ENCODE measurements at places on chromosomes 6 and 20.

DNA sequence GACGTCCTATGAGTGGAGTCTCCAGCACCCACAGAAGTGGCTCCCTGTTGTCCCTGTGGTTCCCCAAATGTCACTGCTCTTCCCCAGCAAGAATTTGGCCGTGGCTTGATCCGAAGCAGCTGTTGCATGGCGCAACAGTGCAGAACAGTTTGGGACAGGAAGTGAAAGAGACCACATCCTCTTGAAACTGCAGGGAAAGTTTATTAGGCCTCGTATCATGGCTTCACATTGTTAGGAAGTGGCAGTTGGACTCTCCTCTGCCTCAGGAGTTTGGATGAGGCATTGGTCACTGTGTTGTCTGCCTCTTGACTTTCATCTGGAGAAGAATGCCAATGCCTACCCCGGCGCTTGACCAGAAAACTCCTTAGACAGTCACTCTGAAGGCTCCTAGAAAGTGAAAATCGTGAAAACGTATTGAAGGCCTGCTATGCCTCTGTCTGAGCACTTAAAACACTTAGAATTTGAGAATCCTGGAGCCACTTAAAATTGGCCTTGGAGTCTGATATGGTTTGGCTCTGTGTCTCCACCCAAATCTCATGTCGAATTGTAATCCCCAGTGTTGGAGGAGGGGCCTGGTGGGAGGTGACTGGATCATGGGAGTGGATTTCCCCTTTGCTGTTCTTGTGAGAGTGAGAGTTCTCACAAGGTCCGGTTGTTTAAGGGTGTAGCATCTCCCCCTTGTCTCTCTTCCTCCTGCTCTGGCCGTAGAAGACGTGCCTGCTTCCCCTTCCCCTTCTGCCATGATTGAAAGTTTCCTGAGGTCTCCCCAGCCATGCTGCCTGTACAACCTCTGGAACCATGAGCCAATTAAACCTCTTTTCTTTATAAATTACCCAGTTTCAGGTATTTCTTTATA is 334.9 kb upstream of the JARID2 start:
- H3K27ac ChIP-seq: peak overlapping the region; percentile 88
- peaks cover 8% of the 10 kb centered on the region for H3K36me3 ChIP-seq
- H3K4me1 ChIP-seq: peaks cover 24% of the 10 kb centered on the region
- DNase-seq: peak; percentile 17
- H3K27me3 ChIP-seq: no peaks in the 10 kb centered on the region

DNA sequence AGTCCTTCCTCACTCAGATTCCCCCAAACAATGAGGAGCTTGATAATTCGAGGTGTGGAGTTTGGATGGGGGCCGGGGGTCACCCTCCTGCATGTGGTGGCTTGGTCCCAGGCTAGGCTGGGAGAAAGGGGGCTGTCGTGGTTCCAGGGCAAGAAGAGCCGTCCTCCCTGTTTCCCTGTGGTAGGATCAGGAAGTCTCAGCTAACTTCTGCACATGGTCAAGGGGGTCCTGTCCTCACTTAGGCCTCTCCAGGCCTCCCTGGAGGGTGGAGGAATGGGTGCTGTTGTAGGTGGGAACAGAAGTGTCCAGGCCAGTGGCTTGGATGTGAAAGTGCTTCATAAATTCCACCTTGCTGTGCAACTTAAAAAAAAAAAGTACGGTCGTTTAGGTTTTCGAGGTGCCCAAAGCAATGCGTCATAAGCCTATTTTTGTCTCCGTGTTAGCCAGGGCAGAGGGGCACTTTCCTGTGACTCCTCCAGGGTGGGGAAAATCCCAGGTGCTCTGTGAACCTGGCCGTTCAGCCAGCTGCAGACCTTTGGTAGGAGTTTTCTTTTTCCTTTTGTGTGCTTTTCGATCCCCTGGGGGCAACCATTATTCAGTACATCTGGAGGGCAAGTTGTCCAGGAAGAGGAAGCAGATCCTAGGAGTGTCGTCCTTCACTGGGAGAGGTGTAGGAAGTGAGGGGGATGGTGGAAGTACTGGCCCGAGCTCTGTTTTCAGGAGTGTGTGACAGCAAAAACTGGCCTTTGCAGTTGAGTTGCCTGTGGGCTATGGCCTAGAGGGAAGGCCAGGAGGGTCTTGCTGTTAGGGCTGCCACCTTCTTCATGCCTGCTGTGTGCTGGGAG is 9.6 kb downstream of the IGF2R start:
- peaks cover 97% of the 10 kb centered on the region for H3K4me1 ChIP-seq
- H3K27ac ChIP-seq: peak overlapping the region; percentile 95
- no peaks in the 10 kb centered on the region for H3K27me3 ChIP-seq

DNA sequence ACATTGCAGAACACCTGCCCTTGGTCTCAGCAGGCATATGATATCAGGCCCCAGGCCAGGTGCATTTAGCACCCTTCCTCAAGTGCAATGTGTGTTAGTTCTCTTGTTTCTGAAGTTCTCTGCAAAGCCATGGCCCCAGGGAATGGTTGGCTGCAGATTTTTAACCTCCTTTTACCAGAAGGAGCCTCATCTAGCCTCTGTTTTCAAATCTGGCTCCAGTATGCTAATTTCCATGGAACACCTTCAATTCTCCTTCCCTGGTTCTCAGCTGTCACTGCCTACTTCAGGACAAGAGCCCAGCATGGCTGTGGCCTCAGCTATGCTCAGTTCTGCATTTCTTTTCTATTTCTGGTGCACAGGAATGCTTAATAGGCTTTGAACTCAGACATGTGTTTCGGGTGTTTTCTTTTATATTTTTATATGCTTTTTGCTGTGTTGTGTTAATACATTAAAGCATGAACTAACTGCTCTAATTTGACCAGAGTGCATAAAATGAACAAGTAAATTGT is 51.6 kb upstream of the OGFRL1 start:
- H3K27ac ChIP-seq: no peak overlapping the region

DNA sequence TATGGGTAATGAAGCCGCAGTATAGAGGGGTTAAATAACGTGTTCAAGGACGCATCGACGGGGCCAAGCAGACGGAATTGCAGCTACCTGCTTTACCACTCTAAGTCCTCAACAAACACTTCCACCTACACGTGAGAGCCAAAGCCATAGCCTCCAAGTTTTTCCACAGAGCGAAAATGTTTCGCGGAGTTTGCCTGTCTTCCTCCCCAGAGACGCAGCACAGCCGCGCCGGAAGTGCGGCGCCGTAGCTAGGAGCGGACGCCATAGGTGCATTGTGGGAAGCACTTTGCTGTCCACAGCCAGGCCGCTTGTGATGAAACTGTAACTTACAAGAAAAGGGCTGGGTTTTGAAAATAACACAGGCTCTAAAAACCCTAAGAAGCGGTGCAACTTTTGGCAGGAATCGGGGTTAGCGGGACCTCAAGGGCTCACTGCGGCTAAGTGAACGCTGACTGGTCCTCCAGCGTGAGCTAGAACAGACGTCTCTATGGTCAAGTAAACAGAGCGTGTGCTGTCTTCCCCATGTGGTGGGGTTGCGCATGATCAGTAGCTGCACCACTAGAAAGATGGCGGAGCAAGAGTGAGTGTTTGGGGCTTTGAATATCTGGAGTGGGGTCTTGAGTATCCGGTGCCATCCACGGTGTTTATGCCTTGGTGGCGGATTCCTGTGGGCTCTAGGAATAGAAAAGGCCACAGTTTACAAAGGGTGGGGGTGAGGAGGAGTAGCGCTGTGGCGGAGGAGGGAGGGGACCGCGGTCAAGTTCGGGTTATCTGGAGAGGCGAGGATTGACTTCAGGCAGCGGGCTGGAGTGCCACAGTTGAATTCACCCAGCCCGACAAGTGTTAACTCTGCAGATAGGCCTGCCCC is at the start of gene RPL7L1:
TSS of gene RPL7L1 (plus strand) at position 245 of the 868 bp plus-strand sequence. CDS start at position 540, 295 bp downstream.
- H3K4me1 ChIP-seq: peaks cover 19% of the 10 kb centered on the region
- peak within 1 kb of the TSS; percentile 100 for H3K27ac ChIP-seq
- DNase-seq: peak; percentile 82
- H3K36me3 ChIP-seq: peaks cover 28% of the 10 kb centered on the region
- H3K27me3 ChIP-seq: no peaks in the 10 kb centered on the region

GRCh38 chr6:34528996-34529664 is 27.0 kb downstream of the SPDEF start:
- peaks cover 1% of the 10 kb centered on the region for H3K4me1 ChIP-seq
- H3K4me3 ChIP-seq: no peak overlapping the region
- H3K27me3 ChIP-seq: no peaks in the 10 kb centered on the region
- H3K36me3 ChIP-seq: no peaks in the 10 kb centered on the region
- DNase-seq: no peak

DNA sequence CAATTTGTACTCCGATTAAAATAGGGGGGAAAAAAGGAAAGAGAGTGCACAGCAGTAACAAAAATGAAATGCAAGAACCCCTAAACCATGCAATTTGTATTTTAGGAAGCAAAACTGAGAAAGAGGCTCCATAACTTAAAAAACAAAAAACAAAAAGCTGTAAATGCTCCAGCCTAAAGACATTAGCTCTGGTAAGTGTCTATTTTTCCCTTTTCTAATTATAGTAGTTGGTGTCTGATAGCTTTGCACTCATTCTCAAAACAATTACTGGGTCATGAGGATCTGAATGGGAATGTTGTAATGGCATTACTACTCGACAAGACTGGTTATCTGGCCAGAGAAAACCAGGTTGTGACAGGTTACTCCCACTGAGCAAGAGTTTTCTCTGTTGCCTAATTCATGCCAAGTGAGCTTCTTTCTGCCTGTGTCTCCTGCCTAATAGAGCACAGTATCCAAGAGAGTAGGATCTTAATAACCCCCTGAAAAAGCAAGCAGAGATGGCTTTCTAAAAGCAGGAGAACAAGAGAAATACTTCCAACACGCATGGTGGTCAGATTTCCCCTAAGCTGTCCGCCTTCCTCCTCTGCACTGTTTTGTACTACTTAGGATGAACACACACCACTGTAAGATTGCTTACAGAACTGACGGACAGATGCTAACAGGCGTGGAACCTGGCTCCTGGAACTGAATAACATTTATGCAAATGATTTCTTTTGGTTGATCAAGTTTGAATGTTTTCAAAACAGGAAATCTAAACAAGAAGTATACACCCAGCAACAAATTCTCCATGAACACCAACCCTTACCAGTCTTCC is 86.4 kb downstream of the FKBP5 start:
- peak overlapping the region; percentile 54 for H3K4me3 ChIP-seq
- H3K27me3 ChIP-seq: no peaks in the 10 kb centered on the region
- H3K4me1 ChIP-seq: peaks cover 61% of the 10 kb centered on the region
- H3K36me3 ChIP-seq: peaks cover 42% of the 10 kb centered on the region

DNA sequence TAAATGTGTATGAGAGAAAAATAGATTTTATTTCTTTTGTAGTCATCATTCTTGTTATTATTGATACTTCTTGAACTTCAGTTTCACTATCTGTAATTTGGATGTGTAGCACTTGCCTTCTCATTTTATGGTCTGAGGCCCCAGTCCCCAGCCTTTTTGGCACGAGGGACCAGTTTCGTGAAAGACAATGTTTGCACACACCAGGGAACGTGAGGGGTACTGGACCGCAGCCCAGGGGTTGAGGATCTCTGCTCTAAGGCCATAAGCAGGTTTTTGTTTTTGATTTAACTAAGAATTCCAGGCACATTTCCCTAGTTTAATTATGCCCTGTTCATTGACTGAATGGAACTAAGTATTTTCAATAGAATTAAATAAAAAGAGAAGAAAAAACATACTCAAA is 261.5 kb downstream of the BMP2 start:
- DNase-seq: no peak
- H3K27ac ChIP-seq: no peak overlapping the region
- H3K4me1 ChIP-seq: no peaks in the 10 kb centered on the region
- H3K4me3 ChIP-seq: no peak overlapping the region
- H3K36me3 ChIP-seq: no peaks in the 10 kb centered on the region

DNA sequence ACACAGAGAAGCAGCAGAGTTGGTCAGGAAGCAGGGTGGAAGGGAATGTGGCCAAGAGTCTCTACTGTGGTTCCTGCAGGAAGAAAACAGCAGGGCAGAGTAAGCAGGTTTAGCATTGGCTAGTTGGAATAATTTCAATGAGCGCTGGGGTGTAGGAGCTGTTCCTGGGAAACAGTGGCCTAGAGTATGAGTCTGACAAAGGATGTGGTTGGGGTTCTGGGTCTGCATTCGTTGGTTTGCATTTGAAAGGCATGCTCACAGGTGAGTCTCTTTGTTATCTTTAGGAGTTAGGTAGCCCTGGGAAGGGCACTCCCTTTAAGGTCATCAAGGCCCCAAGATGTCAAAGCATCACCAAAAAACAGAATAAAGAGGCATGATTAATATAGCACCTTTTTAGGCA is 911.6 kb upstream of the SLC35B3 start:
- DNase-seq: no peak

GRCh38 chr6:106227612-106228507 is 97.7 kb downstream of the ATG5 start:
- peak overlapping the region; percentile 6 for H3K27ac ChIP-seq
- no peak for DNase-seq
- H3K36me3 ChIP-seq: peaks cover 13% of the 10 kb centered on the region
- peaks cover 7% of the 10 kb centered on the region for H3K4me1 ChIP-seq
- no peaks in the 10 kb centered on the region for H3K27me3 ChIP-seq
- no peak overlapping the region for H3K4me3 ChIP-seq

All from activated naive CD8-positive, alpha-beta T cell treated with anti-CD3 and anti-CD28 coated beads for 36 hours (primary cell).